Activated T-helper 1 cell treated with anti-CD3 and anti-CD28 coated beads, Interleukin-12 subunit alpha, Interleukin-12 subunit beta, Interleukin-2, Interleukin-4 antibody, amounts not matched to agents 30 ng/mL and 10 ng/mL and 1 ng/mL, durations not matched to agents 14 hours and 24 hours and 36 hours (primary cell): ENCODE measurements at places on chromosomes 4 and X. TPM values are rescaled to one million over a fixed set of nuclear protein-coding genes. Genes with fewer than 3 reads are reported as not detected.

Gene KIF4A
- 18.7 and 19.4 TPM in 2 replicates for total RNA-seq

Gene SLC6A14
- total RNA-seq = not detected in 2 replicates

DNA sequence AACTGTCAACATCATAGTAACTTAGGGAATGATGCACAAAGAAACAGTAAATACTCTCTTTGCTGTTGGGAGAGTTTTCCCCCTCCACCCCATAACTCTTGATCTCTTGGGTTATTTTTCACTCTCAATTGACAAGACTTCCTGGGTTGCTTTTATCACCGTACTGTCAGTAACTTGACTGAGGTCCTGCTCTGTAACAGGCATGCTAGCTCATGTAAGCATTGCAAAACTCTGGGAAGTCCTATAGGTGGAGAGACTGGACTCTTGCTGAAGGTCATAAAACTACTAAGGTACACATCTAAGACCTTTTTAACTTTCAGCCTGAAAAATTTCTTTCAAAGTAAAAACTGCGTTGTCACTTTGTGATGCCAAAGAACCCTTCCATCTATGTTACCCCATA is 10.9 kb downstream of the SHROOM3 start:
- H3K4me1 ChIP-seq = no peaks in the 10 kb centered on the region
- H3K36me3 ChIP-seq = no peaks in the 10 kb centered on the region
- H3K27ac ChIP-seq = no peak overlapping the region
- DNase-seq = no peak

- H3K27me3 ChIP-seq = no peaks in the 10 kb centered on the region
- no peak overlapping the region for H3K4me3 ChIP-seq
- no peaks in the 10 kb centered on the region for H3K4me1 ChIP-seq
- DNase-seq = no peak
- H3K36me3 ChIP-seq = no peaks in the 10 kb centered on the region
- H3K27ac ChIP-seq = no peak overlapping the region
Observed at GRCh38 chrX:87392369-87392768, 125.2 kb upstream of the KLHL4 start.

DNA sequence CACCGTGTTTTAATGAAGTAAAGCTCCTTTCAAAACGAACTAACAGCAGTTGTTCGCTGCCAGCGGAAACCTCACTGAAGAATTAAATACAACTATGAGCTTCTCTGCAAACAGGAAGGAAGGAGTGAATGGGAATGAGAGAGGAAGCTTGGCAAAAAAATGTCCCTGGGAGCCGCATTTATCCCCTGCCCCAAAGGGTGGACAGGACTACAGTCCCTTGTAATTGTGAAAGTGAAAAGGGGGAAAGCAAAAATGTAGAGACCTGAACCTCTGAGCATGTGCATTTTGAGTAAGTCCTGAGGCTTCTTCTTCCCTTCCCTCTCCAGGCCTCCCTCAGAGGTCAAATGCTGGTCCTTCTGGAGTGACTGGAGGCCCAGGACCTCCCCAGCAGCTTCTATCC is 53.8 kb upstream of the BMP2K start:
- DNase-seq = no peak
- H3K27me3 ChIP-seq = no peaks in the 10 kb centered on the region
- H3K27ac ChIP-seq = no peak overlapping the region
- no peak overlapping the region for H3K4me3 ChIP-seq
- H3K36me3 ChIP-seq = no peaks in the 10 kb centered on the region

DNA sequence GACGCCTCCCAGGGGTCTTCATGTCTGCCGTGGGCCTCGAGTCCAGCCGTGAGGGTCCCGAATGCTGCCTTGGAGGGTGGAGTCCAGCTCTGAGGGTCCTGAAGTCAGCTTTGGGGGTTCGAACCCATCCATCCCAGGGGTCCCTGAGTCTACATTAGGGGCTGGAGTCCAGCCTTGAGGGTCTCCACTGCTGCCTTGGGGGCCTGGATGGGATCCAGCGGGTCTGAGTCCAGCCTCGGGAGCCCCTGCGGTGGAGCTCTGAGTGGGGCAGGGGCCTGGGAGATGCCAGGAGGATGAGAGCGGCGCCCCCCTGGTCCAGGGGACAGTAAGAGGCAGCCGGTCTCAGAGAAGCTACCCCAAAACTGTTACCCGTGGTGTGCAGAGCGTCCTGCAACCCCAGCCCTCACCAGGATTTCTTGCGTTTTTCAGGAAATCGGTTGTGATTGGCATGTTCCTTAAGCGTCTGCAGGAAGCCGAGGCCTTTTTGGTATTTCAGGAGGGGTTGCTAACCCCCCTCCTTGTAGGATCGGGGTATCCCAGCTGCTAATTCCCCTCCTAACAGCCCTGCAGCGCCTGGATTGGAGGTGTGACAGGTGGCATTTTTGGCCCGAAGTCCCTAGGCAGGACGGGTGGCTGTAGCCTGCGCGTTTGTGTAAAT is 1.7 kb upstream of the GTPBP6 start:
- peaks cover 18% of the 10 kb centered on the region for H3K4me1 ChIP-seq
- no peak for DNase-seq
- peak overlapping the region; percentile 80 for H3K27ac ChIP-seq
- peaks cover 2% of the 10 kb centered on the region for H3K27me3 ChIP-seq

DNA sequence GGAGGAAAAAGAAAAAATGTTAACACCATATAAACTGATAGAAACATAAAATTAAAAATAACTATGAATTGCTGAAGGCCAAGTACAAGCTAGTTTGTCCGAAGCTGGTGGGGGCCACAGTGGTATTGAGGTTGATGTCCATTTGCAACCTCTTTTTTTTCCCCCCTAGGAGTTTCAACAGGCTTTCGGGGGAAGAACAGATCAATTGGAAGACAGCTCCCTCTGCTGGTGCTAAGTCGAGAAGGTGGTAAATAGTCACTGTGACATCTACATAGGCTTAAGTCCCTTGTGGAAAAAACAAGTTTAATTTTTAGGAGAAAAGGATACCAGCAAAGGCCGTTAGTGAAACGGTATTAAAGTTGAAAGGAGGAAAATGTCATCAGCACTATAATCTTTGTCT is 115.7 kb upstream of the ZXDA start:
- H3K27ac ChIP-seq = no peak overlapping the region
- no peak overlapping the region for H3K4me3 ChIP-seq
- no peak for DNase-seq
- H3K4me1 ChIP-seq = no peaks in the 10 kb centered on the region
- H3K36me3 ChIP-seq = no peaks in the 10 kb centered on the region
- H3K27me3 ChIP-seq = no peaks in the 10 kb centered on the region

DNA sequence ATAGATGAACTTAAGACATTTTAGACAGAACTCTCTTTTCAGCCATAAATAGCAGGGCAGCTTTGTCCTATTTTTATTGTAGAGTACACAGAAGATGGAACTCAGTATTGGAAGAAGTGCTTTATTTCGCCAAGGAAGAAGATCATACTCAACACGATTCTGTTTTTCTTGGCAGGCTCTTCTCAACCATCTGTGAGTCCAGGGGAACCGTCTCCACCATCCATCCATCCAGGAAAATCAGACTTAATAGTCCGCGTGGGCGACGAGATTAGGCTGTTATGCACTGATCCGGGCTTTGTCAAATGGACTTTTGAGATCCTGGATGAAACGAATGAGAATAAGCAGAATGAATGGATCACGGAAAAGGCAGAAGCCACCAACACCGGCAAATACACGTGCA is 37.6 kb downstream of the KIT start:
- peaks cover 7% of the 10 kb centered on the region for H3K27me3 ChIP-seq
- no peaks in the 10 kb centered on the region for H3K36me3 ChIP-seq
- no peak for DNase-seq
- H3K4me1 ChIP-seq = no peaks in the 10 kb centered on the region
